ENCODE measurements at places on chromosomes 3 and 15.

GRCh38 chr3:134034005-134034785, 4.5 kb upstream of the SLCO2A1 start:
- DNase-seq, result no peak

- DNase-seq, result no peak
Observed at GRCh38 chr15:61780278-61780980, 279.8 kb downstream of the VPS13C start.

DNA sequence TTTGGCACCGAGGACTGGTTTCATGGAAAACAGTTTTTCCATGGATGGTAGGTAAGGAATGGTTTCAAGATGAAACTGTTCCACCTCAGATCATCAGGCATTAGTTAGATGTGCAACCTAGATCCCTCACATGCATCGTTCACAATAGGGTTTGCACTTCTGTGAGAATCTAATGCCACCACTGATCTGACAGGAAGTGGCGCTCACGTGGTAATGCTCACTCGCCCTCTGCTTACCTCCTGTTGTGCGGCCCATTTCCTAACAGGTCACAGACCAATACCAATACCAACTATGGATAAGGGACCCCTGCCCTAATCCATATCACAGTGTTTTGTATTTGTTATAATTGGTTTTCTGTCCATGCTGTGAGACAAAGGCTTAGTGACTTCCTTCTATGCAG, 58.9 kb downstream of the SLMAP start:
- DNase-seq, result no peak

DNA sequence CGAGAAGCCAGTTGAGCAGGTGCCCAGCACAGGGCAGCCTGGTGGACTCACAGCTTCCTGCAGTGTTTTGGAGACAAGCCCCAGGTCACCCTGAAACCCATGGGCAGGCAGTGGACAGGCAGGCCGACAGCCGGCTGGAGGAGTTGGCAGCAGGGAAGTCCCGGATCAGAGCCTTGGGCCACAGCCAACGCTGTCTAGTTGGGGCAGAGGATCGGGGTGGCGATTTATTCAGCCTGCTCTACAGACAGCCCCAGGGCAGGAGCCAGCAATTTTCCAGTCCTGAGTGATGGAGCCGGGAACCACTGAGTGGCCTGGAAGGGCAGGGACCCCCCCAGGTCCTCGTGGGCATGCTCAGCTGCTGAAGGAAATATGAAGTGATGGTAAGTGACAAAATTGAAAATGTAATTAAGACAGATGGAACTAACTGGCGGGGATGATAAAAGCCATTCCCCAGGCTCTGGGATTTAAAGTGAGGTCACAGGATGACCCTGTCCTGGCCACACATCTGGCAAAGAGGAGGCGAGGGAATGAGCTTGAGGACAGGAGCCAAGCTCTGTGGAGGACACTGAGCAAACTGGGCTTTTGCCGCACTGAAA, 34.4 kb upstream of the TBC1D21 start:
- no peak for DNase-seq

- no peak for DNase-seq
Observed at GRCh38 chr3:177061369-177061768, 135.9 kb downstream of the TBL1XR1 start.

GRCh38 chr3:45940004-45940780, 3.1 kb upstream of the CXCR6 start:
- no peak for DNase-seq

- DNase-seq, result no peak
Observed at GRCh38 chr15:54282228-54282836, 304.1 kb downstream of the UNC13C start.

GRCh38 chr3:13235079-13235478, 161.8 kb upstream of the IQSEC1 start:
- DNase-seq, result no peak

DNA sequence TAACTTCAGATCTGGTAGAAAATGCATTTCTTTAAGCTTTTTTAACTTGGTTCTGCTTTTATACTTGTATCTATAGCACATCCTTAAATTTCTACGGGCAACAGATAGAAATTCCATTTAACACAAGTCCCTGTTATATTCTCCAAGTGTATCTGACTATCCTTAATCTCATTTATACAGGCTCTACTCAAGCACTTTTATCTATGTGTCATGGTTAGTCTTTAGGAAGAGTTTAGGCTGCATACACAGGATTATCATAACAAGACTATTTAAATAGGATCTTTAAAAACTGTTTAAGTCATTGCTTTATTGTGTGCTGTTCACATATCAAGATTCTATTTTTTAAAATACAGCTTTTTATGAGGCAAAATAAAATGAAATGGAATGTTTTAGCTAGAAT, 52.7 kb downstream of the SETD5 start:
- DNase-seq, result no peak

- DNase-seq, result no peak
Observed at GRCh38 chr3:159669766-159670165, 318.9 kb upstream of the IL12A start.

GRCh38 chr3:66031102-66031698, 7.5 kb downstream of the MAGI1 start:
- no peak for DNase-seq

- DNase-seq, result no peak
Observed at GRCh38 chr15:49750553-49750952, 129.7 kb downstream of the DTWD1 start.

DNA sequence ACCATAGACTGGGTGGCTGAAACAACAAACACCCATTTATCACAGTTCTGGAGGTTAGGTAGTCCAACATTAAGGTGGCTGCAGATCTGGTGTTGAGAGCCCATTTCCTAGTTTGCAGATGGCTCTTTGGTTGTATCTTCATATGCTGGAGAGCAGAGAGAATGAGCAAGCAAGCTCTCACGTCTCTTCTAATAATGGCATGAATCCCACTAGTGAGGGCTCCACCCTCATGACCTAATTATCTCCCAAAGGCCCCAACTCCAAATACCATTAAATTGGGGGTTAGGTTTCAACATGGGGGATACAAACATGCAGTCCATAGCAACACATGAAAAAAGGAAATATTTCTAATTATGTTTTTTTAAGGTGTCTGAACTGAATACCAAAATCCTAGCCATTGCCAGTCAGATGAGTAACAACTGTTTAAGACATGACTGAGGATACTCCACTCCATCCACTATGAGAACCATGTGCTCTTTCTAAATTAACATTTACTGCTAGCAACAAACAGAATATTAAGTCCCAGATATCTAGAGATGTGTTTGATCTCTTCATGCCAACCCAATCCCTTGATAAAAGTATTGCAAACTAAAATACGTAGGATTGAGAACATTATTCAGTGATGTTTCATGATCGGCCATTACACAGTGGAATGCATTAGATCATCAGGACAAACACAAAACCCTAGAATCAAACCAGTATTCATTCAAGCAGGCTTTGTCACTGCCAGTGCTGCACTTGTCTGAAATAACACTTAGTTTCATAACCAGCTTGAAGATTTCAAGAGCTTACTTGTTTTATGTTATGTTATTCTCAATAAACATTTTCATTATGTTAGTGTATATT, 340.3 kb downstream of the SLC9A9 start:
- no peak for DNase-seq

DNA sequence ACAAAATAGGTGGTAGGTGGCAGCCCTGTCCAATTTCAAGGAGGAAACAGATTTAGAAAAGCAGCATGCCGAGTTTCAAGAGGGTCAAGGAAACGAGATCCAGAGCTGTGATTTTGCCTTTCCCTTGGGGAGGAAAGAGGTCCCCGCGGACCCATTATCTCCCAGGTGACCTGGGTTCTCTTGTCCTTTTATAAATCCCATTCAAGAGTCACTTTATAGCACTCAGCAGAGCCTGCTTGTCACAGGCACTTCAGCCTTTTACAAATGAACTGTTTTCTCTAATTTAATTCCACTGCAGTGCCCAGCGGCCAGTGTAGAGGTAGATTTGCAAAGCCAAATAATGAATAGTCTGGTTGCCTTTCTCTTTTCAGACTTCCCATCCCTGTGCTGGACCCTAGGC, 99.9 kb downstream of the CD47 start:
- no peak for DNase-seq

DNA sequence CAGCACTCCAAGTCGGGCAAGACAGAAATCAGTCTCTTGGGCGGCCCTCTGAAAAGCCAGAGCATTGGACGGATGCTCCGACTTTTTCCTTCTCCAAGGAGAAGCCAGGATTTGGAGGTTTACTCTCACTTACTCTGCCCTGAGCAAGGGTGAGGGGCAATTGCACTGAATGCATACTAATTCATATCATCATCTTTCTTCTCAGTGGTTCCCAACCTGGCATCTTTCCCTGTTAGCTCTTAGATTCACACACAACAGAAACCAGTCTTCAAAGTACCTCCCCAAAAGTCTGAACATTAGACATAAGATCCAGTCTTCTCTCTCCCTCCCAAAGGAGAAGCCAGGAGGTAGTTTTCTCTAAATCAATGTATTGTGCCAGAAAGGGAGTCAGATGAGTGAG, 219.2 kb downstream of the GREM1 start:
- no peak for DNase-seq

- DNase-seq, result peak; percentile 9
Observed at GRCh38 chr3:150545419-150546225, 674 bp downstream of the SERP1 start.

GRCh38 chr3:176219970-176220369, 977.3 kb downstream of the TBL1XR1 start:
- DNase-seq, result no peak

DNA sequence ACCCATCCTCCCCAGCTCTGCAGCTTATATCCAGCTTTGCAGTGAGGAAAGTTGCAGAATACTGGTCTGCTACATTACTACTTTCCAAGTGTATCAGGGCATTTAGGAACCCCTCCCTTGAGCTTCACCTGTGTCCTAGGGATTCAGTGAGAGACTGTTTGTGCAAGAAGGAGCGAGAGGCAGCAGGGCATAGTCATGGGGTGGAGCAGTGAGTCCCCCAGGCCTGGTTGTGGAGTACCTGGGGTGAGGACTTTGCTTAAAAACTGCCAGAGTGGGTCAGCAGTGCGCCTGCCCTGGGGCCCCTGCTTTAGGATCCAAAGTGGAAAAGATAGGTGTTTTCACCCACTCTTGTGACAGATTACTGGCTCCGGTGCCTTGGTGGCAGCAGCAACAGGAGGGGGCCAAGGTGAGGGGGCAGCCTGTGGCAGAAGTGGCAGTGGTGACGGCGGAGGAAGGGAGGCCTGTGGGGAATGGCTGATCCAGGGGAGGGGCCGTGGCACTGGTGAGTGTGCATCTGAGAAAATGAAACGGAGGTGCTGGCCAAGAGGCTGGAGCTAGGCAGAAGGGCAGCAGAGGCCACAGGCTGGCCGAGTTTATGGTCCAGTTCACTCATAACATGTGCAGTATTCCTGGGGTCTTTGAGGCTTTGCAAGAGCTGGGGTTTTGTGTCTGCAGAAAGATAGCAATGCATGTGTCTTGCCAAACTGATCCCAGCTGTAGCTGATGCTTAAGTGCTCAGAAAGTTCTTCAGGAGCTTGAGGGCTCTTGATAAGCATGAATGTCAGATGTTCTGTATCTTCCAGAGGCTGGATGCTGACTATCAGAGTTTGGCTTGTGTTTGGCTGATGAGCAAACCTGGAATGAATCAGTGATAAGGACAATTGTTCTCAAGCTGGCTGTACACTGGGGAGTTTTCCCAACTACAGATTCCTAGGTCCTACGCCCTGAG, 43.4 kb downstream of the GOLGA6A start:
- DNase-seq, result no peak

- no peak for DNase-seq
Observed at GRCh38 chr15:27485265-27485664, 514.3 kb downstream of the GABRG3 start.

Data from stimulated activated CD4-positive, alpha-beta T cell treated with anti-CD3 and anti-CD28 coated beads, TNF-alpha, amount 100 ng/mL, for 48 hours (primary cell).